ENCODE measurements at places on chromosomes 16 and 17.

DNA sequence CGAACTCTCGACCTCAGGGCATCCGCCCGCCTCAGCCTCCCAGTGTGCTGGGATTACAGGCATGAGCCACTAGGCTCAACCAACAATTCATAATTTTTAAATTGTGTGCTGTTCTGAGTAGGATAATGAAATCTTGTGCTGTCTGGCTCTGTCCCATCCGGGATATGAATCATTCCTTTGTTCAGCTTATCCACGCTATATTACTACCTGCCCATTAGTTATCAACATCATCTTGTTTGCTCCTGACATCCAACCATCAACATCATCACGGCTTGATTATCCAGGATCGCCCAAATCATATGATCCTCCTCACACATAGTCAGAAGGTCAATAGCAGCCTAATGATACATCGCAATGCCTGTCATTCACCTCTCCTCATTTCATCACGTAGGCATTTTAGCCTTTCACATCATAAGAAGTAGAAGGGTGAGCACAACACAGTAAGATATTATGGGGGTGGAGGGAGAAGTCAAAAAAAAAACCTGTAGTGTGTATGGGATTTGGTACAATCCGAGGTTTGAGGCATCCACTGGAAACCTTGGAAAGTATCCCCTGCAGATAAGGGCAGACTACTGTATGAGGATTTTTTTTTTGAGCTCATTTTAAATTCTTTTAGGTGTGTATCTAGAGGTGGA, 77.0 kb upstream of the SIAH1 start:
- DNase-seq: no peak
- no peaks in the 10 kb centered on the region for H3K4me1 ChIP-seq
- no peak overlapping the region for H3K4me3 ChIP-seq
- no peaks in the 10 kb centered on the region for H3K36me3 ChIP-seq
- no peaks in the 10 kb centered on the region for H3K27me3 ChIP-seq

- H3K4me3 ChIP-seq: no peak overlapping the region
- no peaks in the 10 kb centered on the region for H3K4me1 ChIP-seq
- H3K27ac ChIP-seq: no peak overlapping the region
- DNase-seq: no peak
- no peaks in the 10 kb centered on the region for H3K36me3 ChIP-seq
Observed at GRCh38 chr17:12673788-12674187, 8.1 kb downstream of the MYOCD start.

DNA sequence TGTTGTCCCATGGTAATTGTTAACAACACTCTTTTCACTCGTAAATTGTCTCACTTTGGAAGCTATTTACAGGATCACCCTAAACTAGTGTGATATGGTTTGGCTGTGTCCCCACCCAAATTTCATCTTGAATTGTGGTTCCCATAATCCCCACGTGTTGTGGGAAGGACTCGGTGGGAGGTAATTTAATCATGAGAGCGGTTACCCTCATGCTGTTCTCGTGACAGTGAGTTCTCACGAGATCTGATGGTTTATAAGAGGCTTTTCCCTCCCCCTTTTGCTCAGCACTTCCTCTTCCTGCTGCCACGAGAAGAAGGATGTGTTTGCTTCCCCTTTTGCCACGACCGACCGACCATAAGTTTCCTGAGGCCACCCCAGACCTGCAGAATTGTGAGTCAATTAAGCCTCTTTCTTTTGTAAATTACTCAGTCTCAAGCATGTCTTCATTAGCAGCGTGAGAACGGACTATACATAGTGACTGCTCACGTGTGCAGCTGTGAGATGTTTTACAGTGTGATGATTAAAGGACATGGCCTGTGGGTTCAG, 34.4 kb downstream of the DNAH3 start:
- H3K27me3 ChIP-seq: no peaks in the 10 kb centered on the region
- H3K4me1 ChIP-seq: no peaks in the 10 kb centered on the region
- H3K36me3 ChIP-seq: no peaks in the 10 kb centered on the region
- H3K27ac ChIP-seq: no peak overlapping the region
- DNase-seq: no peak

- no peaks in the 10 kb centered on the region for H3K27me3 ChIP-seq
- no peak overlapping the region for H3K27ac ChIP-seq
- peaks cover 6% of the 10 kb centered on the region for H3K4me1 ChIP-seq
- no peaks in the 10 kb centered on the region for H3K36me3 ChIP-seq
Observed at GRCh38 chr17:77526259-77526711, 385.5 kb downstream of the SEC14L1 start.

GRCh38 chr16:10579575-10579964, 828 bp downstream of the EMP2 start:
- peaks cover 6% of the 10 kb centered on the region for H3K4me1 ChIP-seq
- no peaks in the 10 kb centered on the region for H3K27me3 ChIP-seq
- H3K36me3 ChIP-seq: no peaks in the 10 kb centered on the region
- H3K27ac ChIP-seq: peak overlapping the region; percentile 87
- peak overlapping the region; percentile 72 for H3K4me3 ChIP-seq

Data from ascending aorta (tissue), 2 donors.